ENCODE measurements at places on chromosomes 5 and 9.

DNA sequence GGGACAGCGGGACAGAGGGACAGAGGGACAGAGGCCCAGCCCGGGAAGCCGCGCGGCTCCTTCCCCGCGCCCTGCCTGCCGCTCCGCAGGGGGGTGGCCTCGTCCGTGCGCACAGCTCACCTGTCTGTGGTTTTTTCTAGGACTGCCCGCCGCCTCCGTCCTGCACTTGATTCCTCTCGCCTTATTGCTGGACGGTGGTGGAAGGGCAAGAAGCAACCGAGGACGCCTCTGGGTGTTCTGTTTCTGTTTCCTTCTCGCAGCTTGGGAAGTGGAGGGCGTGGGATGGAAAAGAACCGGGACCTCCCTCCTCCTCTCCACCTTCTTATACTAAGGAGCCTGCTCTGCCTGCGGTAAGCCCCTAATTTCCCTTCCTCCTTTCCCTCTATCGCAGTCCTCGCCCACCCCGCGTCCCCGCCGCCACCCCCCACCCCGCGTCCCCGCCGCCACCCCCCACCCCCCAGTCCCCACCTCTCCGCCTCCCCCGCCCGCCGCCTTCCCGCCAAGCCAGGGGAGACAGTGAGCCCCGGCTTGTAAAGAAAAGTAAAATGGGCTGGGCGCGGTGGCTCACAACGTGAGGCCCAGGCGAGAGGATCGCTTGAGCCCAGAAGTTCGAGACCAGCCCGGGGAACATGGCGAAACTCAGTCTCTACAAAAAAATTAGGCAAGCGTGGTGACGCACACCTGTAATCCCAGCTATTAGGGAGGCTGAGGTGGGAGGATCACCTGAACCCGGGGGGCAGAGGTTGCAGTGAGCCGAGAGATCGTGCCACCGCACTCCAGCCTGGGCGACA, 9.6 kb upstream of the FLT4 start:
- DNase-seq: peak; percentile 24

DNA sequence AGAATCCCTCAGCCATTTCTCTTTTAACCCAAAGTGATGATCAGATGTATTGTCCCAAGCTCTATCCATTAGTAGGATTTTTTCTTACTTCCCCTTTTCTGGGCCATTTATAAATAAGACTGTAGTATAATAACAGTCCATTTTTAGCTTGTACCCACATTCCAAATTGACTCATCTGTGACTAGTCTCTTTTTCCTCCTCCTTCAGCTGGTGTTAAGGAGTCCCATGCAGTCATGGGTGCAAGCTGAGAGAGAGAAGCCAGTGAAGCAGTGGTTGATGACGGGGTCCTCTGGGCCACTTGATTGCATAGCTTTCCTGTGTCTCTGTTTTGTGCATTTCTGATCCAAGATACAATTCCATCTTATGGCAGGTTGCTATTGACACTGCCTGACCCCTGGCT, 476.0 kb upstream of the CD180 start:
- no peak for DNase-seq

- no peak for DNase-seq
Measured at GRCh38 chr5:142811866-142812557, 41.8 kb downstream of the ARHGAP26 start.

- no peak for DNase-seq
Measured at GRCh38 chr5:110785356-110785755, 46.5 kb downstream of the SLC25A46 start.

DNA sequence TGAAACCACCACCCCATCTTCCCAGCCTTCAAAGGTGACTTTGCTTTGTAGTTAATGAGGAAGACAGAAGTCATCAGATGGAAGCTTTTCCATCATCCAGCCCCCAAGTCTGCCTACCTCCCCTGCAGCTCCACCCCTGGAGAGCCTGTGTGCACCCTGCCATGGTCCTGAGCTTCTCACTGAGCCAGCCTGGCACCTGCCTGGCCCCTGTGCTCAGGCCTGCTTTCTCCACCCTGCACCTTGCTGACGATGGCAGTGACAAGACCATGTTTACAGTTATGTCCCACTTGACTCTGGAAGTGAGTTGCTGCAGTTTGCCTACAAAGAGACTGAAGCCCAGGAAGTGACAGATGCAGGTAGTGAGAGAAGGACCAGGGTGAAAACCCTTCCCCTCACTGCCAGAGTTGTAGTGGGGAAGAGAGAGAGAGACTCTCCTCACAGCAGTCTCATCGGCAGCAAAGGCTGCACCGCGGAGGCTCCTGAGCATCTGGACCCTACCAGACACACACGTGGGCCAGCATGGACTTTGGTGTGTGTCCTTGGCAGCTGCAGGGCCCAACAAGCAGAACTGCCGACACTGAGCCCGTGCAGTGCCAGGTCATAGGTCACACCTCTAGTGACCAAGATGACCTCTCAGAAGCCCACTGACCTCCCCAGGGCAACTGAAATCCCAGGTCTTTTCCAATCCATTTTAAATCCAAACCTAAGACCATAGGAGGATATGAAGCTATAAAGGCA, 107.1 kb downstream of the CACNA1B start:
- no peak for DNase-seq

DNA sequence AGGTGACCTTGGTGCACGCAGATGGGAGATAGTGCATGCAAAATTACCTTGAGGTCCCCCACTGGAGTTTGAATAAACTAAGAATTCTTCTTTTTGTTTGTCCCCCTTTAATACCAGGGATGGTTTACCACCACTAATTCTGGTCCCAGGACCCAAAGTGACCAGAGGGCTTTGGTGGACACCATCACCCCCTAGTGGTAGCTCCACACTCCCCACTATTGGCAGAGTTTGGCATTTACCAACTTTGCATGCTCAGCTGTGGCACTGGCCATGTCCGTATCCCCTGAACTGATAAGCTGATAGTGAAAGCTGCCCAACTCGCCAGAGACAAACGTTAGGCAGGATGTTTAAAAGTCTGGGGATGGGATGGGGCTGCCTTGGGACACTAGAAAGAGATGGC, 3.3 kb downstream of the ASTN2 start:
- no peak for DNase-seq

DNA sequence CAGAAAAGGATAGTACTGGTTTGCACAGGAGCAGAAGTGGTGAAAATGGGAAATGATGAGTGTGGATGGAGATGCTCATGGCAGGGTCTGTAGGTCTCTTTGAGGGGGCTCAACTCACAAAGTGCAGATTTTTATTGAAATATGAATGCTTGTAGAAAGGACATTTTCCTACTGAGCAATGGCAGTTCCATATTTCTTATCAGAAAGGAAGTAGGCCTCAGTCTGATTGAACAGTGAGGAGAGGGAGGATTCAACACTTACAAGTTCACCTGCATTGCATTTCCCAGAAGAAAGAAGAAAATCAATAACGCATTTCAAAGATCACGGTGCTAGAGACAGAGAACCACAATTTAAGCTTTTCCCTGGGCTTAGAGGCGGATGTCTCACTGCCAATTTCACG, 49.2 kb downstream of the ANXA2R start:
- no peak for DNase-seq

GRCh38 chr9:120574473-120574872, 5.5 kb downstream of the CDK5RAP2 start:
- DNase-seq: no peak

- no peak for DNase-seq
Measured at GRCh38 chr5:135454946-135455345, 2.8 kb upstream of the TIFAB start.

GRCh38 chr5:5154733-5155132, 14.6 kb downstream of the ADAMTS16 start:
- no peak for DNase-seq

DNA sequence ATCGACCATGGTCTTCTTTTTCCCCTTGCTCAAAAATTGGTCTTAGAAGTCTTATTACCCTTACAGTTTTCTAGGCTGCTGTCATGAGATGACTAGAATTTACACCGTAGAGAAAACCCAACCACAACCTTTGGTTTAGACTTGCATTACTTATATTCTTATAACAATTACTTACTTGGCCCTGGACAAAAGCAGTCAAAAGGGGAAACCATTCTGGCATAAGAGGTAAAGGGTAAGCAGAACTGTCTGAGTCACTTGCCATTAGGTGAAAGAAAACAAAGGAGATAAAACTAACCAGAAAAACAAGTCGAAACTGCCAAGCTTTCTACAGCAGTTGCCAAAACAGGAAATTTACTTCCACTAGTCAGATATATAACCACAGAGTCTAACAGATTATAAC, 17.9 kb downstream of the TMEM245 start:
- no peak for DNase-seq

GRCh38 chr9:124386201-124386600, 29.0 kb downstream of the PSMB7 start:
- DNase-seq: no peak

DNA sequence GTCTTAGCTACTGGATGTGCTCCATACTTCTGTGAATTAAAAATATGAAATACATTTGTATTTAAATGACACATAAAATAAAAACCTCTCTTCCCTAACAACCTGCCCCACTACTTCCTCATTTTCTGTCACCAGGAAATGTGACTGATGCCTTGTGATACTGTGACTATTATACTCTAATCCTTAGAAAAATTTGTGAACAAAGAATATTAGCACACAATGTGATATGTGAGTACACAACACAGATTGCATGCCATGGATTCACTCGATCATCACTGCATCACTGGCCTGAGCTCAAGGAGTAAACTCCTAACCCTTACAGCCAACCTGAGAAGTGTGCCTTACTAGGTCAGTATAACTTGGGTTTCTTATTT, 281.0 kb downstream of the EFNA5 start:
- no peak for DNase-seq

- no peak for DNase-seq
Measured at GRCh38 chr5:62283005-62283404, 23.0 kb upstream of the KIF2A start.

- no peak for DNase-seq
Measured at GRCh38 chr9:95460518-95461164, 56.1 kb downstream of the PTCH1 start.

- no peak for DNase-seq
Measured at GRCh38 chr9:122340161-122340560, 30.7 kb upstream of the PTGS1 start.

DNA sequence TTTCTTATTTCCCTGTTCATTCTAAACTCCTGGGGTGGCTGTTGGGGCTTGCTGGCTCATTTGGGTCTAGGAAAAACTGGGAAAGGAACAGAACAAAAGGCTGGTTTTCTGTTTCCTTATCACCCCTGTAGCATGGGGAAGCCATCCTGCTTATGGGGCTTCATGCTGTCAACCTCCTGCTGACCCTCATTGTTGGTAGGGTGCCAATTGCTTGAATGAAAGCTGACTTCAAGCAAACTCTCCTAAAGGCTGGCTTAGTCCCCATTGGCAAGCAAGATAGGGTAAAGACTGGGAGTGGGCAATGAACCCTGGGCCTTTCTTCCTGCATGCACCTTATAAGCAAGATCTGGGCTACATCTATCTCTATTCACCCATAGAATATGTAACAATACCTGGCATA, 511.6 kb downstream of the DMAC1 start:
- DNase-seq: no peak

GRCh38 chr5:56264417-56265025, 31.4 kb upstream of the ANKRD55 start:
- no peak for DNase-seq

- no peak for DNase-seq
Measured at GRCh38 chr9:77518688-77519087, 129.4 kb downstream of the GNA14 start.

DNA sequence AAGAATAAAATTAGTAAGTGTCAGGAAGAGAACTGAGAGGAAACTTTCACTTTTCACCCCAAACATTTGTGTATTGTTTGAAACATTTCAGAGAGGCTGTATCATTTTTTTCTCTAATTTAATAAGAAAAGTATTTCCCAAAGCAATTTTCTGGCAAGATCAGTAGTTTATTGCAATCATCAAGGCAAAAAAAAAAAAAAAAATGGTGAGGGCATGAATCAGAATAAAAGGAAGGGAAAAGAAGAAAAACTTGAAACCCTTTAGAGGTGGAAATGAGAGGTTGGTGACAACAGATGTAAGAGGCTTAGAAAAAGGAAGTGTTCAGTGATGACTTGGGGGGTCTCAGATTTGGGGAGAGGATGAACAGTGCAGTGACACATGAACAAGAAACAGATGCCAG, 13.3 kb downstream of the SHC3 start:
- DNase-seq: no peak

GRCh38 chr9:114130624-114131277, 24.6 kb upstream of the COL27A1 start:
- no peak for DNase-seq

DNA sequence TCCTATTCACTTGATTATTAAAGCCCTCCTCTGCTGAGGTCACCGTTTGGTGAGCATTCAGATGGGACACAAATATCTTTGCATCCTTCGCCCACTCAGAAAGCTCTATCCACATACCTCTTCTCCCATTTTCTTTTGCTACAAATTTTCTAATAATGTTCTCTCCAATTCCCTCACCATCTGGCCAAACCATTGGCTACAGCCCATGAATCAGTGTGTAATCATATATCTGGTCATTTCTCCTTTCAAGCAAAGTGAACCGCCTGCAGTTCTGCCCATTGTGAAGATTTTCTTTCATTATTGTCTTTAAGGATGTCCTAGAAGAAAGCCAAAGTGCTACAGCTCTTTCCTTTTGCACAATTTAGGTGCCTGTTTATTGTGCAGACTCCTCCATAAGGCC, 54.2 kb upstream of the DAPK1 start:
- no peak for DNase-seq

DNA sequence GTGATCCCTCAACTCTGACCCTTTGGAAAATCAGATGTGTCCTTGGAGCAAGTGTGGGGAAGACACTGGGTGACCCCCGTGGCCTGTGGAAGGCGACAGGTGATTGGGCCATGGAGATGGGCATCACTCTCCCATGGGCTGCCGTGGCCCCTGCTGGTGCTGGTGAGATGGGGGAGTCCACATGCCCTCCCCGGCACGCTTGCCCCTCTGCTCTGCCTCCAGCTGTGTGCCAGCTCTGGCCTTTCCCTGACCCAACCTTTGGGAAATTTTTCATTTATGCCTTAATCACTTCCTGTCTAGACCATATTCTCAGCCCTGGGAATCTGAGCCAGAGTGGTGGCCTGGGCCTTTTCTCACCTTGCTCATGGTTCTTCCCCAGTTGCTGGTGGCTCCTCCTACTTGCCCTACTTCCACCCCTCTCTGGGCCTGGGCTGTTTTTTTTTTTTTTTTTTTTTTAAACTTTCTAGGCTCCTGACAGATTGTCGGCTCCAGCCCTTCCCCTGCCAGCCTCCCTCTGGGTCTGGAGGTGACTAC, 56.6 kb downstream of the RGS3 start:
- no peak for DNase-seq

DNA sequence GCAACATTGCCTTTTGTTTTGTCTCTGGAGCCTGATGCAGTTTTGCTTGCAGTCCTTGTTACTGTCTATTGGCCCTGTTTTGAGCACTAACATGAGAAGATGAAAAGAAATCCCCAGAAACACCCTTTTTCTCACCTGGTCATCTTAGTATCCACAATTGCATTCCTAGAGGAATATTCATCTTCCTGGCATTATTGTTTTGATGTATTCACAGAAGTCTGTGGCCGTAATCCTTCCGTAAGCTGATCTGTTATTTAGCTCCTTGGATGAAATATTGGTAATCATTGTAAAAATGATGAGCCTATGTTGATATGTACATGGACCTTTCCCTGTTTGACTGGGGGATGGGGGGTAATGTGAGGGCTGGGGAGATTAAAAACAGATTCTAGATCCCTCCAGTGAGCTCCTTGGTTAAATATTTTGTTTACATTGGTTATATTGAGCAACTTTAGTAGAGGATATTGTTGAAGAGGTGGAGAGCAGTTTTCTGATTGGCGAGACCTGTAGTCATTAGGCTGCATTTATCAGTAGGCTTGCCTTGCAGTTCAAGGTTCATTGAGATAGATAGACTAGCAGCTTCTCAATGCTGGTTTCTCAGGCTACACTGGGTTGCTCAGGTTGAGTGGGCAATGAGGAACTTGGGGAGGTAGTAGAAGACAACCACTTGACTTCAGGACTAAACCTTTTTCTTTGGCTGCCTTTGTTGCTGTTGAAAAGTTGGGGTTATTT, 117.5 kb downstream of the MACIR start:
- DNase-seq: no peak
